ENCODE measurements at places on chromosomes 7 and 10.

- DNase-seq: no peak
These were observed 775.5 kb downstream of the CNTNAP2 start for GRCh38 chr7:146892151-146892550.

DNA sequence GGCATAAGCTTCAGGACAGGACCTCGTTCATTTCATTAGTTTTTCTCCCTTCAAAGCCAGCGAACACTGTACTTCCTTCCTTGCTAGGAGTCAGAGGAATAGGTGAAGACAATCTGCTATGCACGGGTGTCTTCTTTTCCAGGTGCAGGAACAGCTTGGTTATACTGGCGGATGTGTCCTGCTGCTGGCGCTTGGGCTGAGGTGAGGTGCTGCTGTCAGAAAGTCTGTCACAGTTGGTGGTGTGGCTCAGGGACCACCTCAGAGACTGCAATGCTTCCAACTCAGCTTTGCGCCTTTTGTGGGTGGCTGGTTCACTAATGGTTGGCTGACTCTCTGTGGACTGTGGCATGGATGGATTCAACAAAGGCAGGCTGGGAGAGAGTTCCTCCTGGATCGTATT, 58.3 kb upstream of the UBN2 start:
- DNase-seq: no peak

DNA sequence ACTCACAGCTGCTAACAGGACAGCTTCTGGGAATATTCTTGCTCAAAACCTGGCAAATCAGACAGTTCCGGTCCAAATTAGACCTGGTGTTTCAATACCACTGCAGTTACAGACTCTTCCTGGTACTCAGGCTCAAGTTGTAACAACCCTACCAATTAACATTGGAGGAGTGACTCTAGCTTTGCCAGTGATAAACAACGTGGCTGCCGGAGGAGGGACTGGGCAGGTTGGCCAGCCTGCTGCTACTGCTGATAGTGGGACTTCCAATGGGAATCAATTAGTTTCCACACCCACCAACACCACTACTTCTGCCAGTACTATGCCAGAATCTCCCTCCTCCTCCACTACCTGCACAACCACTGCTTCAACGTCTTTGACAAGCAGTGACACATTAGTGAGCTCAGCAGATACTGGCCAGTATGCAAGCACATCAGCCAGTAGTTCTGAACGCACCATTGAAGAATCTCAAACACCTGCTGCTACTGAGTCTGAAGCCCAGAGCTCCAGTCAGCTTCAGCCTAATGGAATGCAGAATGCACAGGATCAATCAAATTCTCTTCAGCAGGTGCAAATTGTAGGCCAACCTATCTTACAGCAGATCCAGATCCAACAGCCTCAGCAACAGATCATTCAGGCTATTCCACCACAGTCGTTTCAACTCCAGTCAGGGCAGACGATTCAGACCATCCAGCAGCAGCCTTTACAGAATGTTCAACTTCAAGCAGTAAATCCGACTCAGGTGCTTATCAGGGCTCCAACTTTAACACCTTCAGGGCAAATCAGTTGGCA, 2.1 kb downstream of the SP4 start:
- DNase-seq: no peak

DNA sequence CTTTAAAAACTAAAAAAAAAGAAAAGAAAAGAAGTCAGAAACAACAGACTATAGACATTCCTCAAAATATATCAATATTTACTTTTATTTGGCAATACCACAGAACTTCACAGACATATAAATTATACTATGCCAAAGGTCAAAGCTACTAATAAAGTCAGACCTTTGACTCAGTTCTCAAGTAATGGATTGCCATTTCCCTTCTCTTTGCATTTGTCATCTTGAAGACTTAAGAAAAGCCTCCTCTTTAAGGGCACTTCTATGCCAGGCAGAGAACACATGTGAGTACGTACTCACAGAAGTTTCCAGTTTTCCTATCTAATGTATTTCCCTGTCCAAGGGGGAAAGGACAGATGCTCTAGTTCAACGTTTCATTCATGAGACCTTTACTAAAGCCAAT, 37.6 kb downstream of the TNPO3 start:
- no peak for DNase-seq

- no peak for DNase-seq
These were observed 267.9 kb downstream of the SUGCT start for GRCh38 chr7:40402661-40403060.

Measured in SW 1271 (cell line).